SK-MEL-5 (cell line): ENCODE measurements at places on chromosomes 3 and 15.

GRCh38 chr3:197368821-197369220 lies 70.4 kb upstream of the DLG1 start:
- no peak for DNase-seq

DNA sequence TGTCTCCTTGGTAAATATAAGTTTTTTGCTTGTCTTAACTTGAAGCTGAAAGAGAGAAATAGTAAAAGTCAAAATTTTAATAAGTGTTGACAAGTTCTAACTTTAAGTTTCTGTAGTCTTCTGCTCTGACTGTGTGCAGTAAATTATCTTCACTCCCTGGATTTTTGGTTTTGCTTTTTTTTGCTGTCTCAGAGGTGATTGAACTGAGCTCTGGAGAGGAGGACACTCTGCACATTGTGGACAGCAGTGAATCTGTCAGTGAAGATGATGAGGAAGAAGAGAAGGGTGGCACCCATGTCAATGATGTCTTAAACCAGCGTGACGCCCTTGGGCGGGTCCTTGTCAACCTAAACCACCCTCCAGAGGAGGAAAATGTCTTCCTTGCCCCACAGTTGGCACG lies 40.5 kb upstream of the TEX264 start:
- DNase-seq, result no peak

DNA sequence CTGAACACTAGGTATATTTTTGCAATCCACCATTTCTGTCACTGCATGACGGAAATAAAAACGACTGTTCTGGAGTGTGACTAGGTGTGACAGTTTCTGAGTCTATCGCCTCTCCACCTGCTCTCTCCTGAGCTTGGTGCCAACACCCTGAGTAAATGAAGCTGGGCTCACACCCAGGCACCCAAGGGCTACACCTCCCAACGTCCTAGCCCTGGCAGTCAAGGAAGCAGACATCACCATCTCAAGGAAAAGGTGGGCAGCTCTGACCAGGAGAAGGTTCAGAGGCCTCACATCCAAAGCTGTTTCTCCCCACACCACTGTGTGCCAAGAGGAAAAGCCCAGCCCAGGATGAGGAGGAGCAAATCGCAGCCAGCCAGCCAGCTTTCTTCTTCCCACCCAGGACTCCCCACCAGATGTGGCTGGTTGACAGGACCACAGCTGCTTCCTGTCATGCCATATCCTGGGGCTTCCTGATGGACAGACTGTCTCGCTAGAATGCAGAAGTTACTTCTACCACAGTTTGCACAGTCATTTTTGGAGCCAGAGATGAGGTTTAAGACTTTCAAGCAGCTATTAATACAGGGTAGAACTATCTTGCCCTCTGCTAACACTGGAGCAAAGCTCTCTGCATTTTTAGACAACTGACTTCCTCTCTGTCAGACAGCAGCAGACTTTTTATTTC lies 3.3 kb downstream of the SCAMP2 start:
- no peak for DNase-seq

DNA sequence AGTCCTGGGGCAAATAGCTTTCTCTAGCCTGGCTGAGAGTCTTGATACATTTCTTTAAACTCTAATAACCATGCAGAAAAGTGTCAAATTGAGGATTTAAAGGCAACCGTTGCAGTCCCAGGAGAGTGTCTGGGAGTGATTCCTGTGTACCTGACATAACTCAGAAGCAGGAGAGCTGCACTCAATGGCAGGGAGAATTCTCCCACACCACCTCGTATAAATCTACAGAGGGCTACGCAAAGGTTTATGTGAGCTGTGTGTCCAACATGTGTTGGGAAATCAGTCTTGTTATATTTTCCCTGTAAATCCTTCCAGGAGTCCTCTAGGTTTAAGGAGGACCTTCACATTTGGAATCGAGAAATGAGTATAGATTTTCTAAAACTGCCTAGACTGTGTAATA lies 192.6 kb downstream of the WDR72 start:
- no peak for DNase-seq

GRCh38 chr3:188220097-188220788 lies 66.3 kb downstream of the LPP start:
- DNase-seq, result no peak

DNA sequence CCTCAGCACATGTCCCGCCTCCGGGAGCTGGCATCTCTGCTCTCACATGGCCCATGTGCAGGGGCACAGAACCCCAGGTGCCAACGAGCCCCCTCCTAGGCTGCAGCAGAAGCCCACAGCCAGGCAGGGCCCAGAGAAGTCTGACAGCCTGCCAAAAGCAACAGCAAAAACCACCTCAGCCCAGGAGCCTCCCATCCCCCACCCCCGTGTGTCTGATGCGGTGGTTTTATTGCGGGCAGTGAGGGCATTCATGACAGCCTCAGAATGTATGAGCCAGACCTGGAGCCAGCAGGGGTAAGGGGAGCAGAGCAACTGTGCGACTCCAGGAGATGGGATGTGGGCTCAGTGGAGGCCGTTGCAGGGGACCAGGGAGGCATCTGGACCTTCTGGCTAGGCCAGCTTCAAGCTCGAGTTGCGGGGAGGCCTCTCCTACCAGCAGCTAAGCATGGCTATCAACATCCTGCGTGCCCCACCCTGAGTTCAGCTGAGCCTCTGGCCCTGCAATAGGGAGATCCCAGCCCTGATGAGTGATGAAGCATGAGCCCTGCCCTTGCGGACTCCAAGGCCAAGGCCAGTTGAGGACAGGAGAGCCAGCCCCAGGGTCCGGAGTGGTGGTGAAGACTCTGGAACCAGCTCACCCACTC lies 52.5 kb downstream of the CYP11A1 start:
- DNase-seq, result no peak

- no peak for DNase-seq
Observed at GRCh38 chr3:58647381-58648141, 19.0 kb downstream of the FAM3D start.

GRCh38 chr3:44100298-44100695 lies 141.4 kb upstream of the TOPAZ1 start:
- no peak for DNase-seq

- no peak for DNase-seq
Observed at GRCh38 chr3:11995120-11995519, 9.1 kb upstream of the SYN2 start.

GRCh38 chr3:185103359-185104127 lies 49.3 kb downstream of the C3orf70 start:
- no peak for DNase-seq

- DNase-seq, result peak; percentile 40
Observed at GRCh38 chr3:99439892-99440291, 198.5 kb upstream of the COL8A1 start.

DNA sequence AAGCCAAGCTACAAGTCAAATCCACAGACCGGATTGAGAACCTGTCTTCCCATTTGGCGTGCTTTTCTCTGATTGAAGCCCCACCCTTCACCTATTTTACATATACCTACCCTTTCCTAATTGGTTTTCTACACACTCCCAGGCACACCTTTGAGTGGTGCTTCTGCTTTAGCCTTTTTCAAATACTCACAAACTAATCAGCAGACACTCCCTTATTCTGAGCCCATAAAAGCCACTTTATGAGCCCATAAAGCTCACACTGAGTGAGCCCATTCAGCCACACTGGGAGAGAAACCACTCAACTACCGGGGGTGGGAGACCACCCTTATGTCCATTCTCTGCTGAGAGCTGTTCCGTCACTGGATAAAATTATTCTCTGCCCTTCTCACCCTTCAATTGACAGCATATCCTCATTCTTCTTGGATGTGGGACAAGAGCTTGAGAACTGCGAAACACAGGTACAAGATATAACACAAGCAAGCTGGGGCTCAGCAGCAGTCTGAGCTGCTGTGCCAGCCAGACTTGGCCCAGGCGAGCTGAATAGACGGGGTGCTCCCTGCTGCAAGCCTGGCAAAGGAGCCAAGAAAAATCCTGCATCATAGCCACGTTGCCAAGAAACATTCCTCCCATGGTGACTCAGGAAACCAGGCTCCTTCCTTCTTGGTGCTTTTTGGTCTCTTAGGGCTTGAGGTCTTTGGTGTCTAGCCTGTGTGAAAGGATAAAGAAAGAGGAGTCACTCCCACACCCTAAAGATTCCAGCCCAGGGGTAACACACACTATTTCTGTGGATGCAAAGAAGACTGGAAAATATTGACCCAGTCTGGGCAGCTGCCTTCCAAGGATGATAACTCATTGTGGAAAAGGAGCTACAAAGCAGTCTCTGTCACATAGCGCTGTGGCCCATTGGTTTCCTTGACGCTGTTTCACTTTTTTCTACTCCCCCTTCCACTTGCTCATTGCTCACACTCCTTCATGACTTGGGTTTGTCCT lies 609.7 kb downstream of the MCTP2 start:
- no peak for DNase-seq

DNA sequence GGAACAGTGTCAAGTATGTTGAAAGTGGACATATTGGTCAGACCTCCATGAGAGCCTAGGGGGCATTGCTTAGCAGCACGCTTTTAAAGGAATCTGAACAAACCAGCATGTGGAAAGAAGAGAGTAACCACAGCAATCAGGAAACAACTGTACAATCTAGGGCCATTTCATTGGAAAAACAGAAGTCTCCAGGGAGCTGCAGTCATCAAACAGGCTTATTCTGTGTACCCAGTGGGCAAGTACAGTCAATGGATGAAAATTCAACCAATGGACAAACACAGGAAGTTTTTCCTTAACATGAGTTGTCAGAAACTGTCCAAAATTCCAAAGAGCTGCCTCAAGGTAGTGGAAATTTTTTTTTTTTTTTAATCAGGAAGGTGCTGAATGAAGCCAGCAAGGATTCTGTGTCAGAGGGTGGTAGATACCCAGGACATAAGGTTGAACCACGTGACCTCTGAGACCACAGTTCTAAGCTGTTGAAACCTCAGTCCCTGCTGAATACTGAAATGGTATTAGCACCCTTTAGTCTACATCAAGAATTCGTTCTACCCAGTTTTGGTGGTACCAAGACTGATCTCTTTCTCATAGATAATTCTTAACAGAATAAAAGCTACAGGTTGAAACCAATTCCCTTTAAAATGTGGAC lies 4.4 kb upstream of the DLG1 start:
- DNase-seq, result peak; percentile 23

DNA sequence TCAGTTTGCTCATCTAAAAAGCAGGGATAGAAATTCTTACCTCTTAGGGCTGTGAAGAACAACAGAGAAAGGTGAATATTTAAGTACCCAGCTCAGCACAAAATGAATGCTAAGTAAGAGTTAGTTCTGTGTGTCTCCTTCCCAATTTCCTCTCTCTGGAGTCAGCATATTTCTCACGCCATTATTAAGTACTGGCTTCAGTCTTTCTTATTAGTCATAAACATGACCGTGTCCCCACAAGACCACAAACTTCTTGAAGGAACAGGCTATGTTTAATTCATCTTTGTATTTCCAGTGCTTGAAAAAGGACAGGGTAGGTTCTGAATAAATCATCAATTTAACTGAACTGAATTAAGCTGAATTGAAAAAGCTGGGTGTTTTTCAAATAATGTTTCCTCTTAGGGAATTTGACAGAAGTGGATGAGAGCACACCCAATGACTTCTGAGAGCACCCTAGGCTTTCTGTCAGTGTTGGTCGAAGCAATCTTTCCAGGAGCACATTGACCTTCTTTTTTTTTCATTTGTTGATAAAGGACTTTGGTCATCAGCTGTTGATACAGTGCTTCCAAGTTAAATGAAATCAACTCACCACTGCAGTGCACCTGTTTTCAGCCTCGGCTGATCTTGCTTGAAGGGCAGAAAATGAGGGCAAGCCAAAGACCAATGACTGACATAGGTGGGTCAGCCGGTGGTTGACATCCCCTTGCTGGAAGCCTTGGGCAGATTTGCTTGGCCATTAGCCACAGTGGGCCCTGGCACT lies 324.6 kb downstream of the MFSD1 start:
- DNase-seq, result no peak

- no peak for DNase-seq
Observed at GRCh38 chr15:99058421-99058870, 46.4 kb upstream of the SYNM start.

GRCh38 chr3:25493246-25493645 lies 65.2 kb downstream of the RARB start:
- DNase-seq, result no peak

- DNase-seq, result peak; percentile 87
Observed at GRCh38 chr15:98647774-98648653, at the start of gene IGF1R. Gene IGF1R (plus strand): TSS chr15:98648539. CDS start chr15:98649582, 1,043 bp downstream.

- peak; percentile 21 for DNase-seq
Observed at GRCh38 chr3:67605377-67605776, 49.0 kb downstream of the SUCLG2 start.

- no peak for DNase-seq
Observed at GRCh38 chr15:85625166-85625830, 169.4 kb downstream of the KLHL25 start.

GRCh38 chr3:21618695-21619094 lies 132.3 kb downstream of the ZNF385D start:
- DNase-seq, result no peak
